RCC 7860 (cell line): ENCODE measurements at places on chromosomes 5 and 9.

- no peak for DNase-seq
Measured at GRCh38 chr5:76901522-76901921, 51.3 kb upstream of the CRHBP start.

- no peak for DNase-seq
Measured at GRCh38 chr5:111238431-111239225, 14.4 kb downstream of the CAMK4 start.

- DNase-seq: no peak
Measured at GRCh38 chr5:392431-392988, 50.5 kb upstream of the EXOC3 start.

GRCh38 chr9:84163052-84163650, 177.4 kb downstream of the SLC28A3 start:
- DNase-seq: no peak

DNA sequence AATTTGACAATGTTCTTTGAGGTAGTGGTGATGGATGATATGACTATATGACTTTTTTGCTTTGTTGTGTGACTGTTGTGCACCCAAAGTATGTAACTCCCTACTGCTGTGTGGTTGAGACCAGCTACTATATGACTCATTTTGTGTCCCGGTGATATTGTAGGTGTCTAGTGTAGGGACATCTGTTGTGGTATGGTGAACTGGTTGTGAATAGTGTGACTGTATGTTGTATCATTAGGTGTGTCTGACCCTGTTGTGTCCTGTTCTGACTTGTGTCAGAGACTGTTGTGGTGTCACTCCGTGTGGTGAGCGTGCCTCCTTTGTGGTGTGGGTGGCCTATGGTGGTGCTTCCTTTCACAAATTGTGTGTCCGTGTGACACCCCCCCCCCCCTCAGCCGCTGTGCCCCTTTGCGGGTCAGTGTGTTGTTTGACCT, 11.2 kb upstream of the CXXC5 start:
- peak; percentile 85 for DNase-seq

- no peak for DNase-seq
Measured at GRCh38 chr5:133265720-133266526, 214.1 kb downstream of the HSPA4 start.

GRCh38 chr5:159936686-159937329, 20.5 kb downstream of the ADRA1B start:
- no peak for DNase-seq

- no peak for DNase-seq
Measured at GRCh38 chr9:69937833-69938535, 105.7 kb upstream of the MAMDC2 start.

DNA sequence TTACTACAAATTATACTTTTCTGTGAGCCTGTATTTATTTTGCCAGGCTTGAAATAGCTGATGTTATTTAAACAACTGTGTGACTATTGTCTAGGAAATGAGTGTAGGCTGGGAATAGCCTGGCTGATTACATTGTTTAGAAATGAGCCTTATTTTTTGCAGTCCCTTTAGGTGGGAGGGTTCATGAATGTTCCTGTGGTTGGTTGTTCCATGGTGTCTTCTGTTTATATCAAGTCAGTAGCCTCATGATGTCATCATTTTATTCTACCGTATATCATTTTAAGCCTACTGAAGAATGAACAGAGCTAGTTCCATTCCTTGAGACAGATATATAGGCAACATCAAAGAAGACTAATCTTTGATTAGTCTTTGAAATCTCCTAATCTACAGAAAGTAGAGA, 53.1 kb downstream of the MAP1B start:
- DNase-seq: no peak

GRCh38 chr9:127589955-127590370, 22.1 kb upstream of the STXBP1 start:
- DNase-seq: peak; percentile 69

DNA sequence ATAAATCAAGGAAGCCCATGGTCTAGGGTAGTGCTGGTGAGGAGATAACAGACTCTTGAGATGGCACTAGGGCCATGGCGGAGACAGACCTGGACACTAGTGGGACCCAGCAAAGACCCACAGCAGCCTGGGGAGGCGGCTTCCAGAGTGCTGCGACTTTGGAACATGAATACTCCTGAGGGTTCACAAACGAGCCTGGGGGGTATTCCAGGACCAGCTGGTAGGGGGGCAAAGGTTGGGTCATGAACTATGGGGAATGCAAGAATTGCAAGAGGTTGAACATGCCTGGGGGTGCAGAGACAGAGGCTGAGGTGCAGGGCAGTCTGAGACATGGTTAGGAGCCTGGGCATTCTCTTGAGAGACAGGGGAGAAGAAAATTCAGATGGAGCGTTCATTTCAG, 43.8 kb upstream of the SPTLC1 start:
- no peak for DNase-seq

GRCh38 chr5:93915142-93915553, 173.7 kb upstream of the POU5F2 start:
- DNase-seq: peak; percentile 21

- no peak for DNase-seq
Measured at GRCh38 chr9:122477346-122477745, 380 bp downstream of the OR1J1 start.

GRCh38 chr5:88997937-88998336, 115.0 kb upstream of the MEF2C start:
- DNase-seq: no peak

GRCh38 chr5:172144291-172144815, 43.7 kb downstream of the STK10 start:
- no peak for DNase-seq

DNA sequence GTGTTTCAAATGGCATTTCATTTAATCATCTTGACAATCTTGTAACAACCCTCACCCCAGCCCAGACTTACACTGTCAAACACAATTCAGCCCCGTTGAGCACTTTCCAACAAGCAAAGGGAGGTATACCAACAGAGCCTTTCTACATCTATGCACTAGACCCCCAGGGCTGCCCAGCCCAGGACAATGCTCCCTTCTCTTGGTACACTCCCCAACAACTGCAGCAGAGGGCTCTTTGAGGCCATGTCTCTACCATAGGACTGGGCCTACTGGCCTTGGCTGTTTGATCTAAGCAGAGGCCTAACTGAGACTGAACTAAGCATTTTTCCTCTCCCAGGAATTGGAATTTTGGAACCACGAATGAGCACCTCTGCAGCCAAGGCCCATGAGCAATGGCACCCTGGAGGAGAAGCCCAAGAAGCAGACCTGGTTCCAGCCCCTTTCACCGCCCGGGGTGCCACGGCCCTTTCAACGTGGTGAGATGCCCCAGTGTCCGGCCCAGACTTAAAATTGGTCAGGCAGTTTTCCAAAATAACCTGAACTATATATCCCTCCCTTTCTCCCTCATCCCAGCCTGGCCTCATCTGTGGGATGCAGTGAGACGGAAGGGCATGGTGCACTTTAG, 43.6 kb downstream of the B4GALT1 start:
- DNase-seq: no peak

DNA sequence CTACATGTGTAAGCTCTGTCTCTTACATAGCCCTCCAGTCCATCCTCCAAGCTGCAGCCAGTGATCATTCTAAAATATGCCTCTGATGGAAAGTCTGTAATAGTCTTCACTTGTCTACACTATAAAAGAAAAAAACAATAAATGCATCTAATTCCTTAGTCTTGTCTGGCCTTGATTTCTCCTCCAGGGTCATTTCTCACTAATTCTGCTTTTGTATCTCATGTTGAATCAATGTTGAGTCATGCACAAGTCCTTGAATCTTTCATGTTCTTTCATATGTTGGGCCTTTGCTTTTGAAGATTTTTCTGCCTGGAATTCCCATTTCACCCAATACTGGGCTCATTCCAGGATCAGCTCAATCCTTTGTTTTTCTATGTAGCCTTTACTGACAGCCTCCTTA, 121.1 kb upstream of the TRIM32 start:
- no peak for DNase-seq

DNA sequence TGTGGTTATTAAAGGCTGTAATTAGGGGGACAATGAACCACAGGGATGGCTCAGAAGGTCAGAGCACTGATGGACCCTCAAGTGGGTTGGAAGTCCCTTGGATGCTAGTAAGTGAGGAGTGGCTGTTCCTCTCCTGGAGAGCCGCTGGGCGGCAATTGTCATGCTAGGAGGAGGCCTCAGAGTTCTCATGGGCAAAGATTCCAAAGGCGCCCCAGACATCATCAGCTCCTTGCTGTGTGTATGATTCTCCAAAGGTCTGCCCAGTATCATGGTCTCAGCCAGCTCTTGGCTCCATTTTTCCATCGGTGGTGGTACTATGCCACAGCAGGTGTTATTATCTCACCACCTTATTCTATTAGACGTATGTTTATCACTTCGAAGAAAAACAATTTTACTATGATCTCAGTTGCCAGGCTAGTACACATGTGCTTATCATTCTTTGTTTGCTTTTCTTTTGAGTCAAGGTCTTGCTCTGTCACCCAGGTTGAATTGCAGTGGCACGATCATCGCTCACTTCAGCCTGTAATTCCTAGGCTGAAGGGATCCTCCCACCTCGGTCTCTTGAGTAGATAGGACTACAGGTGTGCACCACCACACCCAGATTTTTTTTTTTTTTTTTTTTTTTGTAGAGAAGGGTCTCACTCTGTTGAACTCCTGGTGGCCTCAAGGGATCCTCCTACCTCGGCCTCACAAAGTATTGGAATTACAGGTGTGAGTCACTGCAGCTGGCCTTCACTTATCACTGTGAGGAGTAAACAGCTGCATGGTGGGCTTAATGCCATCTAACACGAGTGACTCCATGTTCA, 46.8 kb downstream of the EXOSC2 start:
- no peak for DNase-seq

- DNase-seq: no peak
Measured at GRCh38 chr9:101054657-101055056, 26.1 kb downstream of the PLPPR1 start.

GRCh38 chr5:43227655-43228054, 35.6 kb downstream of the NIM1K start:
- peak; percentile 35 for DNase-seq

- no peak for DNase-seq
Measured at GRCh38 chr9:33750307-33750838, 45.0 kb upstream of the PRSS3 start.

DNA sequence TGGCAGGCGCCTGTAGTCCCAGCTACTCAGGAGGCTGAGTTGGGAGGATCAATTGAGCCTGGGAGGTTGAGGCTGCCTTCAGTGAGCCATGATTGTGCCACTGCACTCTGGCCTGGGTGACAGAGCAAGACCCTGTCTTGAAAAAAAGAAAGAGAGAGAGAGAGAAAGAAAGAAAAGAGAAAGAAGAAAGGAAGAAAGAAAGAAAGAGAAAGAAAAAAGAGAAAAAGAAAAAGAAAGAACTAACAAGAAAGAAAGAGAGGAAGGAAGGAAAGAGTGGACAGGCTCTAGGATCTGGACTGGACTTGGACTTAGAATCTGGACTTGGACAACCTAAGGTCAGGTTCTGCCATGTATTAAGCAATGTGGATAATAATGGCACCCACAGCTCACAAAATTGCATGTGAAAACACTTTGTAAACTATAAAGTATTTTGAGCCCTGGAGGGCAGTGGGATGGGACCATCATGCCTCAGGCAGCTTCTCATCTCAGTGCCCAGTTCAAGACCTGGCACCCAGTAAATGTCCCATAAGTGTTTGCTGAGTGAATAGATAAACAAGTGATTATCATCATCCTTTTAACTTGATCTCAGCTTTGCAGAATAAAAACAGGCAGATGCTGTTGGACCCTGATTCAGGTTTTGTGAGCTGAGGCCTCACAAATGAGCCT, 12.8 kb upstream of the PHF19 start:
- DNase-seq: no peak

GRCh38 chr5:172374783-172375182, 79.5 kb downstream of the SH3PXD2B start:
- DNase-seq: no peak

- DNase-seq: peak; percentile 94
Measured at GRCh38 chr9:69976152-69976551, 67.5 kb upstream of the MAMDC2 start.

- no peak for DNase-seq
Measured at GRCh38 chr9:135562235-135562745, 734 bp downstream of the PAEP start.

DNA sequence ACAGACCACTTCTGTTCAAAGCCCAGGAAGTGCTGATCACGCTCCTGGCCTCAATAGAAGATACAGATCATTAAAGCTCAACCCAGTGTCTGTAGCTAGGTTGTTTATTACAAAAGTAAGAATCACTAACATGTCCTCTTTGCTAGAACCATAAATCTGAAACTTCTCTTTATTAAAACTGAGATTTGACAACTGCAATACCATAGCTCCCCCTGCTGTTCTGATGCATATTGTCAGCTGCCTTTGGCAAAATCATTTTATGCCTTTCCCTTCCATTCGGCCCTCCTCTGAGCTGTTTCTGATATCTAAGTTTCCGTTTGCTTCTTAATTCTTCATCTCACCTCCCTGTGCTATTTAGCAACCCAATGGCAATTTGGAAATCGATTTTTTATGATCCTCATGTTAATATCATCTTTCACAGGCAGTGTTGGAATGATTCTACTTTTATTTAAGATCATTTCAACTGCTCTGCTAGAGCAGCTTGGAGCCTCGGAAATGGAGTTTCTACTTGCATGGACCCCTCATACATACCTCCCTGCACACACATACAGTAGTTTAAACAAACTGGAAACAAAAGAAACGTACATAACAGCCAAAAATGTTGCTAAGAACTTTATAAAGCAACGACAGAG, 998.8 kb downstream of the MAT2B start:
- peak; percentile 31 for DNase-seq

- DNase-seq: no peak
Measured at GRCh38 chr9:108119530-108120113, 630.1 kb upstream of the KLF4 start.

DNA sequence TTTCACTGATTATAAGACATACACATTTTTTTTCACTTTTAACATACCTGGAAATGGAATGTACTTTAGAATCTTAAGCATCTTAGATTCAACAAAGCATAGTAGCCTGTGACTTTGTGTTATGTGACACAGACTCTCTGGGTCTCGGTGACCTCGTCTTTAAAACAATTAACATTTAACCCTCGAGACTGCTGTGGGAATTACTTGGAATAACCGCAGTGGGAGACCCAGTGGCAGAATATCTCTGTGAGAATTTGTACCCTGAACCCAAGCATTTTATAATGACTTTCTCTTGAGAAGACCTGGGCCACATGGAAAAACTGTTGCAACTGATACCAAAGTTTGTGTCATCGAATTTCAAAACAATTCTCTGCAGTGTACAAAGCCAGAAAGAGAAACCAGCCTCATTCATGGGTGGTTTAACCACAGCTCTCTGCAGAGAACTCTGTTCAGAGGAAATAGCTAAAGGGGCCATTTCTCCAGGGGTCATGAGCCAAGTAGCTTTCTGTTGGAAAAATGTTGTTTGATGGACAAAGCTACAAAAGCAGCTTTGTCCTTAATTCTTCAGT, 10.0 kb upstream of the RETREG1 start:
- DNase-seq: no peak

- no peak for DNase-seq
Measured at GRCh38 chr9:136844761-136845464, 2.6 kb downstream of the AJM1 start.

DNA sequence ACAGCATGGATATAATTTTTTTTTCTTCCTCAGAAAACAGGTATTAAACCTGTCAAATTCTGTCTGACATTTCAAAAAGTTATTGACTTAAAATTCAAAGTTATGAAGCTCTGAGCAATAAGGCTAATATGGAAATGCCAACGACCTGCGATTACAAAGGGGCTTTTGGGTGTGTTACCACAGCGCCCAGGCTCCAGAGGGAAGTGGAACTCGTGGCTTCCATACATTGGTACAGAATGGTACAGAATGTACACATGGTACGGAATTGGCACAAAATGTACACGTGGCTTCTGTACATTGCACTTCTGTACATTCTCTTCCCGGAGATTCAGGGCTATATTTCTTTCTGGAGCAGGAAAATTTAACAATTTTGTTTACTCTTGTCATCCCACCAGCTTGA, 225.1 kb upstream of the TBCA start:
- no peak for DNase-seq

GRCh38 chr9:72773570-72773969, 179.3 kb downstream of the ALDH1A1 start:
- DNase-seq: no peak
